ENCODE measurements at places on chromosomes 12 and 14. TPM values are rescaled to one million over a fixed set of nuclear protein-coding genes. Genes with fewer than 3 reads are reported as not detected.

The DDX47 gene
- 79.5 TPM for total RNA-seq

The CRACR2A gene
- total RNA-seq: 1.9 TPM

The KRT2 gene
- total RNA-seq: not detected

The CLEC4C gene
- not detected for total RNA-seq

The AGAP2 gene
- 0.13 TPM for total RNA-seq

The TAS2R8 gene
- not detected for total RNA-seq

The KRT6C gene
- total RNA-seq: not detected

The BCL2L14 gene
- total RNA-seq: not detected

The CDKL1 gene
- 12.3 TPM for total RNA-seq

All from A549 treated with GW870086 at 1 μM for 4 hours (cell line).